ENCODE measurements at places on chromosomes 2 and 18.

- no peak for DNase-seq
Observed at GRCh38 chr2:45806563-45807358, 155.3 kb downstream of the PRKCE start.

DNA sequence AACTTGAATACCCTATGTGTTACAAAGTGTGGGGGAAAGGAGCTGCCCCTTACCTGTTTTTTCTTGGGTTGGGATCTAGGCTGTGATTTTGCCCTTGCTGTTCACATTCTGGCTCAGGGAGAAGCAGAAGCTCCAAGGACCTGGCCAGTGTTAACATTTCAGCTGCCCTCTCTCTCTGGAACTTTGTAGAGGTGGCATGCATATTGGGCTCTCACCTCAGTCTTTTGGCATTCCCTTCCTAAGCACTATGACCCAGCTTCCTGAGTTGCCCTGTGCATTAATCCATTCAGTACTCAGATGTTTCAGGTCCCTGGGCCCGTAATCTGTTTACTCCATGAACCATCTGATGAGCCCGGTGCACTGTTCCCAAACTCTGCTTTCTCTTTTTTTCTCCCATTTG, 12.1 kb downstream of the LCLAT1 start:
- no peak for DNase-seq

- DNase-seq: no peak
Observed at GRCh38 chr2:20172273-20173055, 52.5 kb downstream of the SDC1 start.

DNA sequence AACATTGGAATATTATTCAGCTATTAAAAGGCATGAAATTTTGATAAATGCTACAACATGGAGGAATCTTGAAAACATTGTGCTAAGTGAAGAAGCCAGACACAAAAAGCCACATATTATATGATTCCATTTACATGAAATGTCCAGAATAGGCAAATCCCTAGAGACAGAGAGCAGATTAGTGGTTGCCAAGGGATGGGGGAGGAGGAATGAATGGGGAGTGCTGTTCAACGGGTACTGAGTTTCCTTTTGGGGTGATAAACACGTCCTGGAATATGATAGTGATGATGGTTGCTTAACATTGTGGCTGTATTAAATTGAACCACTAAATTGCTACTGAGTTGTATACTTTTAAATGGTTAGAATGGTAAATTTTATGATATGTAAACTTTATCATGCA, 8.9 kb upstream of the TWSG1 start:
- DNase-seq: no peak

GRCh38 chr18:55012008-55012407, 52.7 kb upstream of the CCDC68 start:
- no peak for DNase-seq

DNA sequence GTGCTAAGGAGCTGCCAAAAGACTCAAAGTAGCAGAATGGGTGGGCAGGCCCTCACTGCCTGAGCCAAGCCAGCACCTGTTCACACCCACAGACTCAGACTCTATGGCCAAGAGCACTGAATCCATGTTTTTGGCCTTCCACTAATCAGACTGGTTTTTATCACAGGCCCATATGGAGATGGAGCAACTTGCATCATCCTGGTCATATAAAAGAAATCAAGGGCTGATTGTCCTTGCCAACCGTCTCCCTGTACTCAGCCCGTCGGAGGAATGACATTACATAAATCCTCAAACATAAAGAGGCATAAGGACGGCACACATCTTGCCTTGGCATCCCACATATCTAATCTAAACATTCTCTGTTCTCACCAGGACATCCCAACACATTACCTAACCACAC, 66.7 kb downstream of the MARCHF4 start:
- DNase-seq: no peak

GRCh38 chr2:120863146-120863545, 127.5 kb downstream of the GLI2 start:
- DNase-seq: no peak

GRCh38 chr18:26803643-26804042, 61.9 kb downstream of the AQP4 start:
- no peak for DNase-seq

DNA sequence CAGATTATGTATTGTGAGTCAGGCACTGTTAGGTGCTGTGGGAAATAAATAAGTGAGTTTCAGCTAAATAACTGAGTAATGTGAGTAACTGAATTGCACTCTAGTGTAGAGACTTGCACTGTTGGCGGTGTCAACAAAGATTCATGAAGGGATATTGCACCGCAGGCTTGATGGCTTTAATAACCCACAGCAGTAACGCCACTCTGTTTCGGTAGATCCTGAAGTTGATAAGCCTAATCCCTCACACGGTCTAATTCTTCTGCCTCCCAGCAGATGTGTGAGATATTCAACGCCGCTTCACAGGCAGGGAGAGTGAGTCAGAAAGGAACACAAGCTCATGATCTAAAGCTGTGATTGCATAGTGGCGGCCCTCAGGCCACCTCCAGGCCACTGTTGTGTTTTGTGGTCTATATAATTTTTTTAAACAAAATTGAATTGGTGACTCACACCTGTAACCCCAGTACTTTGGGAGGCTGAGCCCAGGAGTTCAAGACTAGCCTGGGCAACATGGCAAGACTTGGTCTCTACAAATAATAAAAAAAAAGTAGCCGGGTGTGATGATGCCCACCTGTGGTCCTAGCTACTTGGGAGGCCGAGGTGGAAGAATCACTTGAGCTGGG, 94.3 kb downstream of the LIPG start:
- no peak for DNase-seq

- DNase-seq: no peak
Observed at GRCh38 chr2:73979686-73980085, 5.0 kb upstream of the TET3 start.

GRCh38 chr2:118988706-118989105, 46.7 kb downstream of the MARCO start:
- DNase-seq: no peak

- no peak for DNase-seq
Observed at GRCh38 chr2:37230581-37230980, 815 bp downstream of the CEBPZ start.

GRCh38 chr18:76658627-76659026, 163.6 kb upstream of the ZNF516 start:
- no peak for DNase-seq

GRCh38 chr18:36770315-36770946, 58.4 kb downstream of the TPGS2 start:
- DNase-seq: no peak

All from CD4-positive, alpha-beta T cell treated with Interleukin-2 at 100 ng/mL for 4 hours (primary cell).